ENCODE measurements at places on chromosomes 6 and 20. TPM values are rescaled to one million over a fixed set of nuclear protein-coding genes. Genes with fewer than 3 reads are reported as not detected.

DNA sequence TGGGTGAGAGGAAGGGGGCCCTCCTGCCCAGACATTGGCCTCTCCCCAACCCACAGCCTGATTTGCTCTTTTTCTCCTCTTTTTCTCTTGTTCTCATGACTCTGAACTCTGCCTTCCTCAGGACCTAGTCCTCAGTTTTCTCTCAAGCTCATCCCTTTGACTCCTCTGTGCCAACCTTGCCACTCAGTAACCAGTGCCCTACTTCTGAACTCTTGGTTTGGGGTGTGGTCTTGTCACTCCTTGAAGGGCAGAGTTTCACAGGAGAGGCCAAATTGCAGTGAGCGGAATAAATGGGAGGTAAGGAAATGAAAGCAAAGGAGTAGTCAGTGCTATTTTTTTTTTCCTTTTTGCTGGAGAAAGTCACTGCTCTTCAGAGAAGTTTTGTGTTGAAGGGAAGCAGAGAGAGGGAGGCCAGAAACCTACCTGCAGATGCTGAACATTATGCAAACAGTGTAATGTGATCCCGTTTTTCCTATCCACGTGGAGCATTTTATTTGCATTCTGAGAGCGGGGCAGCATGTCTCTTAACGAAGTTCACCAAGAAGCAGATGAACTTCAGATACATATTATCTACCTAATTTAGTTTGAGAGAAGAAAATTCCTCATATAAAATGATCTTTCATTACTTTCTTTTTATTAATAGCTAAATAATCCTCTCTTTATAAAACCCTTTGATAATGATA is 26.9 kb downstream of the CFAP61 start:
- DNase-seq = no peak

GRCh38 chr6:113120582-113121285 is 736.4 kb upstream of the MARCKS start:
- no peak for DNase-seq

DNA sequence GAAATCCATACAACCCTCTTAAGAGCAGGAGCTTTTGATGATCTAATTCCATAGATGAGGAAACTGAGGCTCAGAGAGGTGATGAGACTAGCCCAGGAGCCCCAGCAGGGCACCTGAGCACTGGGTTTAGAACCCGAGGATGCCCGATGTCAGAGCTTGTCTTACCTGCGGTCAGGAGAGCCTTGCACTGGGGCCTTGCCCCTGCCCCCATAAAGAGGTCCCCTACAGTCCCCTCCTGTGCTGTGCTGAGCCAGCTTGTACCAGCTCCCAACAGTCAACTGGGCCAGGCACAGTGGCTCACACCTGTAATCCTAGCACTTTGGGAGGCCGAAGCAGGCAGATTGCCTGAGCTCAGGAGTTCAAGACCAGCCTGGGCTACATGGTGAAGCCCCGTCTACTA is 58.6 kb downstream of the RIPOR3 start:
- DNase-seq = no peak

GRCh38 chr6:15914553-15914952 is 214.3 kb upstream of the MYLIP start:
- DNase-seq = no peak

- DNase-seq = no peak
Measured at GRCh38 chr6:71642120-71642519, 244.2 kb upstream of the RIMS1 start.

GRCh38 chr20:41360831-41361756 is 5.5 kb downstream of the EMILIN3 start:
- no peak for DNase-seq

DNA sequence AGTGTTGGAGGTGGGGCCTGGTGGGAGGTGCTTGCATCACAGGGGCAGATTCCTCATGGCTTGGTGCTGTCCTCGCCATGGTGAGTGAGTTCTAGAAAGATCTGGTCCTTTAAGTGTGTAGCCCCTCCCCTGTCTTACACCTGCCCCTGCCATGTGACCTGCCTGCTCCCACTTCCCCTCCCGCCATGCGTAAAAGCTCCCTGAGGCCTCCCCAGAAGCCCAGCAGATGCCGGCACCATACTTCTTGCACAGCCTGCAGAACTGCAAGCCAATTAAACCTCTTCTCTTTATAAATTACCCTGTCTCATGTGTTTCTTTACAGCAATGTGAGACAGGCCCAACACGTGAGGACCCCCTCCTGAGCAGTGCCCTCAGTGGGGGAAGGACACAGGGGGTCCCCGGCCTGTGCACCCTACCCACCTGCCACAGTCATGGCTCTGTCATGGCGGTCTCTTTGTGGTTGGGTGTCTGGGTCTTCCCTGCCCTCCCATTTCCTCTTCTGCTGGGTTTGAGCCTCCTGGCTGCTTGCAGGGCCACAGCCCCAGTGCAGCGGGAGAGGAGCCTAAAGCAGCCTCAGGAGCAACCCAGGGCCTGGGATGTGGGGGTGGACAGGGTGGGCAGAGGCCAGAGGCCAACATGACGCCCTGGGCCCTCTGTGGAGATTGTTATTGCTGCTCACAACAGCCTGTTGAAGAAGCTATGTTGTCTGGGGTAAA is 87.2 kb upstream of the QKI start:
- no peak for DNase-seq

GRCh38 chr6:166551754-166552495 is 34.6 kb downstream of the RAMACL start:
- DNase-seq = no peak

GRCh38 chr6:32195652-32195901 is 3.1 kb upstream of the GPSM3 start:
- DNase-seq = peak; percentile 100

DNA sequence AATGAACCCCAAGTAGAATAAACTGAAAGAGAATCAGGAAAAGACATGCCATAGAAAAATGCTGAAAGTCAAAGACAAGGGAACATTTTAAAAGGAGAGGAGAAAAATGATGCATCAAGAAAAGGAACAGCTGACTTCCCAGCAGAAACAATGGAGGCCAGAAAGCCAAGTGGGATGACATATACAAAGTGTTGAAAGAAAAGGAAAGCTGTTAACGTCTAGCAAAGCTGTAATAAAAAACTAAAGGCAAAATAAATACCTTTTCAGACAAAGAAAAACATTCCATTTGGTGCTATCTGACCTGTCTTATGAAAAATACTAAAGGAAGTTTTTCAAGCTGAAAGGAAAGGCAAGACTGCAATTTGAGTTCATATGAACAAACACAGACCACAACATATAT is 34.1 kb upstream of the PDE10A start:
- DNase-seq = no peak

- DNase-seq = no peak
Measured at GRCh38 chr6:151806757-151807512, 547 bp upstream of the ESR1 start.

DNA sequence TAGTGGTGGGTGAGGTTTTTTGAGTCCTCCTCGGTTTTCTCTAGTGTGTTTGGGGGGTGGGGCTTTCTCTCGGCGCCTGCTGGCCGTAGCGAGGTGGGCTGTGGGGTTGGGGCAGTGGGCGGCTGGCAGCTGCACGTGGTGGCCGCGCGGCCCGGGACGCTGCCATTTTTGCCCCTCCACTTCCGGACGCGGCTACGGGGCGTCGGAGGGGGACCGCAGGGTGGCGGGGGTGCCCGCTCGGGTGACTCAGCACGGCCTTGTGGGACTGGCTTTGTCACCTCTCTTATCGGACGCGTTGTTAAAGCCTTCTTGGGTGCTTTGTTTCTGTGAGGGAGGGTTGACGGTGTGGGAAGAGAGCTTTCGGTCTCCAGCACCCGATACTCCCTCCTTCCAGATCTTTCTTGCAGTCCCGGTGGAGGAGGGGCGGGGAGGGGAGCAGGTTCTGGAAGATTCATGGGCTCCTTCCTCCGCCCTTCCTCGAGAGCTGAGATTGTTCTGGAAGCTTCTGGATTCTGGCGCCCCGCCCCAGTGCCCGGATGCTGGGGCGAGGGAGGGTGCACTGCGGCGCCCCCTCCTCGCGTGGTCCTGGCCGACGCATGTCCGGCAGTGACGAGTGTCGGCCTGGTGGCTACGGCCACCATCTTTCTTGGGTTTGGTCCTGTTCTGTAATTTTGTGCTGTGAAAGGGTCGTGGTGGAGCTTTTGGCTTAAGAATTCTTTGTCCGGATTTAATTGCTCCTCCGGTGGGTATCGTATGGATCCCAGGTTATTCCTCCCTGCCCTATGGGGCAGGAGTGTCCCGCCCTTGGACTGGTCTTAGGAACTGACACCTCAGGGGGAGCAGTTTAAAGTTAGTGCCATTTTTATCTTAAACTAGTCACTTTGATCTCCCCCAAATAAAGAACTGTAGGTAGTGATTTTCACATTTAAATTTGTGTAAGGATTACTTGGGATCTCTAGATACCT is 719 bp downstream of the HSP90AB1 start:
- peak; percentile 88 for DNase-seq

- DNase-seq = no peak
Measured at GRCh38 chr20:46270977-46271744, 37.1 kb downstream of the CDH22 start.

- DNase-seq = no peak
Measured at GRCh38 chr6:84512391-84512790, 252.0 kb downstream of the TBX18 start.

GRCh38 chr6:43869792-43870659 is 100.0 kb downstream of the VEGFA start:
- no peak for DNase-seq

- no peak for DNase-seq
Measured at GRCh38 chr6:20481281-20481680, 53.0 kb upstream of the CDKAL1 start.

DNA sequence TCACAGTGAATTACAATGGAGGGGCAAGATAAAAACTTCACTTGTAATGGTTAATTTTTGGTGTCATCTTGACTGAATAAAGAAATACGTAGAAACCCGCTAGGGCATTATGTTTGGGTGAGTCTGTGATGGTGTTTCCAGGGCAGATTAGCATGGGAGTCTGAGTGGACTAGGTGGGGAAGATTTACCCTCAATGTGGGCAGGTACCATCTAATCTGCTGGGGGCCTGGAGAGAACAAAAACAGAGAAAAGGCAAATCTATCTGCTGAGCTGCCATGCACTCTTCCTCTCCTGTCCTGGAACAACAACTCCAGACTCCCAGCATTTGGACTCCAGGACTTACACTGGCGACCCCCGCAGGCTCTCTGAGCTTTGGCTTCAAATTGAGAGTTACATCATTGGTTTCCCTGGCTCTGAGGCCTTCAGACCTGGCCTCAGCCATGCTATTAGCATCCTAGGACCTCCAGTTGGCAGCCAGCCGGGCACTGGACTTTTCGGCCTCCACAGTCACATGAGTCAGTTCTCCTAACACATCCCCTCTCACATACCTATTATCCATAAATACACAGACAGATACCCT is 19.7 kb downstream of the NINL start:
- no peak for DNase-seq

DNA sequence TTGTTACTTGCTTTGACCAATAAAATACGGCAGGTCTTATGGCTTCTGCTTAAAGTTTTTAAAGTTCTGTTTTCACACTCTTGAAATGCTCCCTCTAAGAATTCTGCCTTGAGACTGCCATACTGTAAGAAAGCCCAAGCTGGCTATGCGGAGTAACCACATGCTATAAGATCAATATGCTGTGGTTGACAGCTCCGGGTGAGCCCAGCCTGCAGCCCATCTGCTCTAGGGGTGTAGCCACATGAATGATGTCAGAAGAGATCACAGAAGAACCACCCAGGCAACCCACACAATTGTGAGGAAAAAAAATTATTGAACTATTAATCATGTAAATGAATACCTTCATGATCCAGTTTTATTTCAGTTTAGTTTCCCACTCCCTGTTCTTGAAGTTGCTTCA is 26.1 kb upstream of the SH3BGRL2 start:
- no peak for DNase-seq

DNA sequence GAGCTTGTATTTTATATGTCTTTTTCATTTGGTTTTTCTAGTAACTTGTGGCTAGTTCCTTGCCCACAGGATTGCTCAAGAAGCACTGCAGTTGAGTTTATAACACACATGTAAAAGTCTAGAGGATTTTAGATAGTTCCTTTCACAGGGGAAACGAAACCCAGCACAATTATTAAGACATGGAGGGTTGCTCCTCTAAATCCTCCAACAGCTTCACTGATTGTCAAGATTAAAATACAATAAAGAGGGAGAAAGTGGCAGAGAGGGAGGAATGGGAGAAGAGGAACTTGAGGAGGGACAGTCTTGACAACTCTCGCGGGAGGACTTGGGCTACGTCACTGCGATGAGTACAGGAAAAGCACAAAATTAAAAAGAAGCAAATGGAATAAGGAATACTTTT is 9.7 kb upstream of the TBC1D7 start:
- no peak for DNase-seq

DNA sequence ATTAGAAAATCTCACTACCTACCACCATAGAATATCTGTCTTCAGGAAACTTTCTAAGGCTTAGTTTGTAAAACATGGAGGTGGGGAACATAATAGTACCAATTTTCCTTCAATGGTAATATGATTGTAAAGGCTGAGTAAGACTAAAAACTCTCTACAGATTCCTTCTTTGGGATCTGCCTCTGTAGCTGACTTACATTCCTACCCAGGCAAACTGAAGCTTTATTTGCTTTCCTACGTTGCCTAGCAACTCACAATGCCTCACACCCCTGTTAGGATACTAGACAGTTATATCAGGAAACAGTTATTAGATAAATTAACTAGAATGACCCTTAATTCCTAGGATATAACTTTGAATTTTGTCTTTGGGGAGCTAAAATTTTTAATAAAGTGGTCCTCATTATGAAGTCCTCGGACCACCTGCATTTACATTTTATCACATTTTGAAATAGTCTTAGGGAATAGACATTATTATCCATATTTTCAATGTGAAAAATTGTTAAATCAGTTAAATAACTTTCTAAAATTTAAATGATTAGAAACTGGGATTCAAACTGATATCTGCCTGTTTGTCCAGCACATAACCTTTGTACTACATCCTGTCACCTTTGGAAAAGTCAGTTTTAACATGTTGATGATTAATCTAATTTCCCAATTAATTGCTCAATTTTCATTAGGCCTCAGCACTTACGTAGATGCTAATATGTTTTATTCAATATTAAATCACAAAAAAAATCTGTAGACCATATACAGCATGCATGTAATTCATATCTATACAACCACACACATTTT is 591.4 kb downstream of the RNF144B start:
- no peak for DNase-seq

DNA sequence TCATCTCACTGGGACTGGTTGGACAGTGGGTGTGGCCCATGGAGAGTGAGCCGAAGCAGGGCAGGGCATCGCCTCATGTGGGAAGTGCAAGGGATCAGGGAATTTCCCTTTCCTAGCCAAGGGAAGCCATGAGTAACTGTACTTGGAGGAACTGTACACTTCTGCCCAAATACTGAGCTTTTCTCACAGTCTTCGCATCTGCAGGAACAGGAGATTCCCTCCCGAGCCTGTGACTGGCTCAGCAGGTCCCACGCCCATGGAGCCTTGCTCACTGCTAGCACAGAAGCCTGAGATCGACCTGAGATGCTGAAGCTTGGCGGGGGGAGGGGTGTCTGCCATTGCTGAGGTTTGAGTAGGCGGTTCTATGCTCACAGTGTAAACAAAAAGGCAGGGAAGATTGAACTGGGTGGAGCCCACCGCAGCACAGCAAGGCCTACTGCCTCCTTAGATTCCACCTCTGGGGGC is 10.4 kb upstream of the CALHM5 start:
- no peak for DNase-seq

C20orf144 gene
- polyA plus RNA-seq = 0.12 TPM

WFDC12 gene
- not detected for polyA plus RNA-seq

CGA gene
- not detected for polyA plus RNA-seq

GTF3C6 gene
- polyA plus RNA-seq = 37.1 TPM
